ENCODE measurements at places on chromosomes 2 and 18.

- DNase-seq: no peak
Measured at GRCh38 chr2:141611-142010, 95.3 kb upstream of the FAM110C start.

DNA sequence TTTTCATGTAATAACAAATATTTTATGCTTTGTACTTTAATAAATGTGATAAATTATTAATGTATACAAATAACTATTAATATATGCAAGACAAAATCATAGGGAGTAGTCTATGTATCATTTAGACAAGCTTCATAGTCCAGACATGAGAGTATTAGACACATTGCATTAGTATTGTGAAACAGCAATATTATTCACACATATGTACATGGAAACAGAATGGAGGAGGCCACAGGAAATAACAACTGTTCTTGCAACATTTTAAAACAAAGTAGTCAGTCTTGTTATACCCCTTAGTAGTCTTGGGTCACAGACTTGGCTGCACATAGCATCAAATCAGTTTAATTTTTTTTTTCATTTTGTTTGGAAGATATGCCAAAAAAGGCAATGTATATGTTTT is 15.8 kb downstream of the DSC1 start:
- no peak for DNase-seq

DNA sequence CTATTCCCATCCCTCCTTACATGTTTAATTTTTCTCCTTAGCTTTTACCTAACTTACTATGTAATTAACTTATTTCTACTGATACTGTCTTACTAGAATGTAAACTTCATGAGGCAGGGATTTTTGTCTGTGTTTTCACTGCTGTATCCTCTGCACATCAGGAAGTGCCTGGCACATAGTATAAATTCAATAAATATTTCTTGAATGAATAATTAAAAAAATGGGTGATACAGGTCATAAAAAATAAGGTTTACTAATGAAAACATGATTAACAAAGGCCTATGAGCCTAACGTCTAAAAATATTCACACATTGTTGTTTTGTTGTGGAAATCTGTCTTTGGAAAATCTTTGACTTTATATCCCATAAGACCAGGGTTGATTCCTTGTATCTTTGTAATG is 4.5 kb downstream of the RBKS start:
- no peak for DNase-seq

GRCh38 chr2:99971326-99971900 is 171.0 kb downstream of the AFF3 start:
- no peak for DNase-seq

- no peak for DNase-seq
Measured at GRCh38 chr18:28560331-28560730, 383.4 kb upstream of the CDH2 start.

DNA sequence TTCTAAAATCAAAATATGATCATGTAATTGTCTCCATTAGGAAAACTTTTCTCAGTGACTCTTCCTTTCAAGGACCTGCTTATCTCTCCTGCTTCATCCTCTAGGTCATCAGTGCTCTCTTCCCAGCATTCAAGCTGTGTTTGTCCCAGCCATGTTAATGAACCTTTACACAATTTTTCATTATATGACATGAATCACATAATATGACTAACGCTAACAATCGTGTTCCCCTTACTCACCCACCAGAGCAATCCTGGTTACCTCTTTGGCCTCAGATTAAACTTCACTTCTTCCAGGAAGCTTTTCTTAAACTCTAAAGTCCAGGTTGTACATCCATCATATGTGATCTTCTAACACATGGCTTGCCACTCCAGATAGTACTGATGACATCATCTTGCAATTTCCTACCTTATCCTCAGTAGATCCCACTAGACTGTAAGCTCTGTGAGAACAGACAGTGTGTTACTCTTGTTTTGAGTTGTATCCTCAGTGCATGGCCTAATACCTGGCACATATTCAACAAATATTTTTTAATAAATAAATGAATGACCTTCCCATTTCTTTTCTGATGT is 882.9 kb upstream of the ZEB2 start:
- no peak for DNase-seq

DNA sequence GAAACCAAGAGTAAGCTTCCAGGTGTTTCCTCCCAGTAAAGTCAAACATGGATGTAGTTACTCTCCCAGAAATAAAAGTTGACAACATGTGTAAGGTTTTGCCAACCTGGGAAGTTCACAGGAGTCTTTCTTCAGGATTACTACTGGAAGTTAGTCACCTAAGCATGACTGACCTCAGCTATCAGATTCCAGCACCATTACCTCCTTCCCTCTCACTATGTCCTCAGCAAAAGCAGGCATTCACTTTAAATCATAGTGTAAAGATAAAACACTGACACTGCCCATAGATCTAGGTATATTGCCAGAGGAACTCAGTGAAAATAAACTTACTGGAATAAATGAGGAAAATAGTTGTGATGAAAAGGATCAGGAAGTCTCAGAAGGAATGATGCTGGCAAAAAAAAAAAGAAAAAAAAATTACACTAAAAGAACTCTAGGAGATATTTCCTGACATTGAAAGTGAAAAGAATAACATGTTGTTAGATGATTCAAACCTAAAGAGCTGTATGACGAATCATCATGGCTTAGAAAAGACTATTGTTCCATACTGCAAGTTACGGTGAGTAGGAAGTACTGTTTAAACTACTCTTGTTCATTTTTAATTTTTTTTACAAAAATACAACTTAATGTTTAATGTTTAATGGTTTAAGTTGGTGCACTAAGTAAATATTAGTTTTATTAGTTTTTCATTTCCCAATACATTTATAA is 484.5 kb upstream of the ZNF804A start:
- DNase-seq: no peak

- no peak for DNase-seq
Measured at GRCh38 chr2:239460780-239461179, 60.0 kb upstream of the HDAC4 start.

DNA sequence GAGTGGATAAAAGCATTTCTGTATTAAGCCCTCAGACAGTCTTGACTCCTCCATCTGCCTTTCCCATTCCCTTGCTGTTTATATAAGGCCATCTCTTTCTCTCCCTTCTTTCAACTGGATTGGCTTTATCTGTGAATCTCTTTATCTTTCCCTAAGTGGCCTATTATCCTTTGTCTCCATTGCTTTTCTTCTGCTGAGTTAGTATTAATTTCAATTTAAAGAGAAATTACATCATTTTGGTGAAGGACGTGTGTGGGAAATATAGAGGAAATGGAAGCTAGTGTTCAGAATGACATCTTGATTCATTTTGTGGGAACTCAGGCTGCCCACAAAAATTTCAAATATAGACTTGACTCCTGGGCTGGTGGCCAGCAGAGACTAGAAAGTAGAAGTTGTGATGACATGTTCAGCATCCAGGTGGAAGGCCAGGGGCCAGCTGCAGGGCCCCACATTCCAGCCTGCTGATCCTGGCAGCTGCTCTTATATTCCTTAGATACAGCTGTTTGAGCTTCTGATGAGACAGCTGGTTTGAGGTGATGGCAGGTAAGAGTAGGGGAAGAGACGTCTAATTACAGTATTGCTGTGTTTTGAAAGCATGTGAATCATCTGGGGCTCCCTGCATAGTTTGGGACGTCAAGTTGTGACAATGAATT is 52.3 kb downstream of the DIS3L2 start:
- DNase-seq: no peak

GRCh38 chr2:170121689-170122088 is 56.3 kb upstream of the MYO3B start:
- DNase-seq: no peak

DNA sequence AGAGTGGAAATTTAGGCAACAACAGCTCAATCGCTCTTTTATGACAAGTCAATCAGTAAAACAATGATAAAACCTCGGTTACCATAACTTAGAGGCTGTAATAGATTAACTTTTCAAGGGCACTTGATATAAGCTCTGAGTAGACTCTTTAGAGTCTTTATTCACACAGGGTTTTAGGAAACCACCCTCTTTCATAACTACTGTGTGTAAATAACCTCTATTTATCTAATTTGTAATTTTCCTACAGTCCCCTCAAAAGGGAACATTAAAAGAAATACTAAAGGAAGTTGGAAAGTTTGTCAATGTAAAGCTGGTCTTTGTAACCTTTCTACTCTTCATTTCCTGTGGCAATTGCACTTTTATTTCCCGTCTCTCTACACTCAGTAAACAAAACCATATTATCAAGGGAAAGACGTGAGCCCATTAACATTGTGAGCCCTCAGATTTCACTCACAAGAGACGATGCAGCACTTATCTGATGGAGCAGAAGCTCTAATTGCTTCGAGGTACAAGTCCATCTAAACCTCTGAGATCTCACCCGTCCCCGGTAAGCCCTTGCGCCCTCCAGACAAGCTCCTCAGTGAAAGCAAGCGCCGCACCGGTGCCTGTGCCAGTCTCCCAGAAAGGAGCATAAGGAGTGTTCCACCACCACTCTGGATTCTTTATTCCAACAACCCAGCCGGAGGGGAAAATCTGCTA is 1.1 kb upstream of the HOXD1 start:
- DNase-seq: no peak

- DNase-seq: peak; percentile 32
Measured at GRCh38 chr2:198054299-198054698, 249.9 kb downstream of the PLCL1 start.

DNA sequence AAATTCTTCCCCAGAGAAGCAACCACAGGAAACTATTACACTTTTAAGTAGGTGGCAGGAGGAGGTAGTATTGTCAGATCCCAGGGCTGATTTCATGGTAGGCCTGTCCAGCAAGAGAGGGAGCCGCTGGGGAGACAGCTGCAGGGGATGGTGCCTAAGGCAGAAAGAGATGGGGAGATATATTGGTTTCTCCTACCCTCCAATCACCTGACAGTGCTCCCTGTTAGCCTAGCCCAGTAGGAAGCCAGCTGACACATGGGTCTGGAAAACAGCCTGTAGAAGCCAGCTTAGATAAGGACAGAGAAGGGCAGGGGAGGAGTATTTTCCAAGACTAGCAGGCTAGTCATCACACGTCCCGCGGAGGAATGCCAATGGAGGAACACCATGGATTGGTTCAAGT is 8.2 kb upstream of the SPOPL start:
- DNase-seq: no peak

All from activated CD4-positive, alpha-beta T cell treated with anti-CD3 and anti-CD28 coated beads for 4 hours (primary cell).